ENCODE measurements at places on chromosomes 3 and 15.

DNA sequence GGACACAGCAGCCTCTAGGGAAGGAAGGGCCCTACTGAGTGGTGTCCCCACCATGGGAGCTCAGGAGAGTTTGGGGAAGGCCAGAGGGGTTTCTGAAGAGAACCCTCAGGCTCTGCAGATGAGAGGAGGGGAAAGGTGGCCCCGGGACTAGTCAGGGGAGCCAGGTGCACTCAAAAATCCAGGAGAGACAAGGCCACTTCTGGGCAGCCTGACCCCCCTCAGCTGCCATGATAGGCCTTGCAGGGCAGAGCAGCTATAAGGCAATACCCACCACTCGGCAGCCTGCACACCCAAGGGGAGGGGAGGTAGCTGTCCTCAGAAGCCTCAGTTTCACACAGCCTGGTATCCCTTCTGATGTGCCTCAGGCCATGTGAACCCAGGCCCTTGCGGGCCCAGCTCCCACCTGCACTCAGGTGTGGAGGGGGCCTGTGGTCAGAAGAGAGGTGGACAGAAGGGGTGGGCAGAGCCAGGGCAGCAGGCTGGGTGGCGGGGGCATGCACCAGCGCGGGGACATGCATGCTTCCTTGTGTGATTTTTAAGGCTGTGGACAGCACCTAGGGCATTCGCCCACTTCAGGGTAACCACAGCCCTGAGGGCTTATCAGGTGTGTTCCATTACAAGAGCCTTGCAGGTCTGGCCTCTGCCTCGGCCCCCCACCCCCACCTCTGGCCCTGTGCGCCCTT lies 34.6 kb downstream of the SRPRB start:
- DNase-seq: no peak

GRCh38 chr3:172604895-172605646 lies 81.8 kb upstream of the TNFSF10 start:
- no peak for DNase-seq

GRCh38 chr3:47306022-47306421 lies 23.3 kb downstream of the KLHL18 start:
- no peak for DNase-seq

DNA sequence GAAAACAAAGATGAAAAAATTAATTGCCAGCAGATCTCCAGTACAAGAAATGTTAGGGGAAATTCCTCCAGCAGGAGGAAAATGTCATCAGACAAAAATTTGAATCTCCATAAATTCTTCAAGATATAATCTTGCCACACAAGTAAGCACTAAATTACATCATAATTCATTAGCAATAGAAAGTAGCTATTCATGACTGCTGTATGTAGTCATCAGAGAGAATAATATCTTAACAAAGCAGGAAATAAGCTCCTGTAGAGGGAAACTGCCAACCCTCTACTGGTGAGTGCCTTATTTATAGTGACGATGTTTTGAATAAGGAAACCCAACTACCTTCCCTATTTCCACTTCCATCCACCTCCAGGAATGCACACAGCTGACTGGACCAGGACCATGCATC lies 15.8 kb upstream of the SLC27A2 start:
- DNase-seq: peak; percentile 60

DNA sequence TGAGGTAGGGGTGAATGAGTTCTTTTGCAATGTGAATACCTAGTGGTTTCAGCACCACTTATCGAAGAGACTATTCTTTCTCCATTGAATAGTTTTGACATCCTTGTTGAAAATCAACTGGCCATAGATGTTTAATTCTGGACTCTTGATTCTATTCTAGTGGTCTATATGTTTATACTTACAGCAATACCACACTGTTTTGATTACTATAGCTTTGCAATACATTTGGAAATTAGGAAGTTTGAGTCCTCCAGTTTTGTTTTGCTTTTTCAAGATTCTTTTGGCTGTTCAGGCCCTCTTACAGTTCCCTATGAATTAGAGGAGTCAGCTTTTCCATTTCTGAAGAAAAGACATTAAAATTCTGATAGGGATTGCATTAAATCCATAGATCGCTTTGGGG lies 30.1 kb downstream of the MAP1A start:
- no peak for DNase-seq

DNA sequence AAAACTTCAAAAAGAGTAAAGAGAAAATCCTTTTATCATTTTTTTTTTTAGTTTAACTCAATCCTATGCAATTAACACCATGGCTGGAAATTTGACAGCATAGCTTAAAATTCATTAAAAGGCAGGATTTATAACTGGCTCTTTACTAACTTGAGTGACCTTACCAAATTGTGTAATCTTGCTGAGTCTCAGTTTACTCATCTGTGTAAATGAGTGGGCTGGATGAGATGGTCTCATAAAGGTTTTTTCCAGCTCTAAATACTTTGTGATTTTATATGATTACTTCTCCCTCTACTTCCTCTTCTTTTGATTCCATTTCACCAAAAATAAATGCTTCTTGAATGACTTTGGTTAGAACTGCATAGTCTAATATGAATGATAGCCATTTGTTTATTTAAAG lies 234.9 kb upstream of the SATB1 start:
- DNase-seq: no peak
